ENCODE measurements at places on chromosomes 5 and 9.

GRCh38 chr9:22693156-22693555, 246.5 kb downstream of the DMRTA1 start:
- DNase-seq, result no peak

DNA sequence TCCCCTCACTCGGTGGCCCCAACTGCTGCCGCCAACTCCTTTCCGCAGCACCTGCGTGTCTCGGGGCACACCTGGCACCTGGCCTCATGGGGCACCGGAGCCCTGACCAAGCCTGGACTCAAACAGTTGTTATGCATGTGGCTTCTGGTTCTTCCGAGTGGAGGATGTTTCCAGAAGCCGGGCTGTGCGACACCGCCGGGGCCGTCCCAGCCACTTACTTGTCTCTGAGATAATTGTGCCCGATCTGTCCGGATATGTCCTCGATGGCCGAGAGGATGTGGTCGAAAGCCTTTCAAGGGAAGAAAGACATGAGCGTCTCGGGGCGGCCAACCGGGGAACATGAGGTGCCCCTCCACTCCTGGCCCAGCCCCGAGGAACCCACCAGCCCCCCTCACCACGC, 38.4 kb downstream of the EXOC3 start:
- no peak for DNase-seq

- no peak for DNase-seq
Observed at GRCh38 chr9:112620388-112620787, 97.5 kb downstream of the INIP start.

GRCh38 chr5:99441235-99441634, 512.4 kb upstream of the CHD1 start:
- no peak for DNase-seq

DNA sequence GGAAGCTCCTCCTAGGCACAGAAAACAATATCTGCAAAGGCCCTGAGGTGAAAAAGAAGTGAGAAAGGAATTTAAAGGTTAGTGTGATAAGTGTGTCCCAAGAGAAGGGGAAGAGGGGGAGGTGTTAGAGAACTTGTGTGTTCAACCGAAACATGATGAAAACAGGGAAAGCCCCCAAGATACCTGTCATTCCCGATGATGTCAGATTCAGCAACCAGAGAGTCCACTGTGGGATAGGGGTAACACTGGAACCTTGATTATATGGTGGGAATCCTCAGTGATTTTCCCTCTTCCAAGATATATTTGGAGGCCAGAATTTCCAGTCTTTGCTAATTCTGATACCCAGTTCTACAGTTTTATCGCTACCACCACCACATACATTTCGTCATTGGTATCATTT, 15.5 kb upstream of the BNC2 start:
- DNase-seq, result no peak

GRCh38 chr5:175752826-175753535, 95.1 kb downstream of the HRH2 start:
- no peak for DNase-seq

DNA sequence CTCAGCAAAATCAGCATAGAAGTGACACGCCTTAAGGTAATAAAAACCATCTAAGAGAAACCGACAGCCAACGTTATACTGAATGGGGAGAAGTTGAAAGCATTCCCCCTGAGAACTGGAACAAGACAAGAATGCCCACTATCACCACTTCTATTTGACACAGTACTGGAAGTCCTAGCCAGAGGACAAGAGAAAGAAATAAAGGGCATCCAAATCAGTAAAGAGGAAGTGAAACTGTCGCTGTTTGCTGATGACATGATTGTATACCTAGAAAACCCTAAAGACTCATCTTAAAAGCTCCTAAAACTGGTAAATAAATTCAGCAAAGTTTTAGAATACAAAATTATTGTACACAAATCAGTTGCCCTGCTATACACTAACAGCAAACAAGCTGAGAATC, 393.3 kb downstream of the KIF4B start:
- no peak for DNase-seq

DNA sequence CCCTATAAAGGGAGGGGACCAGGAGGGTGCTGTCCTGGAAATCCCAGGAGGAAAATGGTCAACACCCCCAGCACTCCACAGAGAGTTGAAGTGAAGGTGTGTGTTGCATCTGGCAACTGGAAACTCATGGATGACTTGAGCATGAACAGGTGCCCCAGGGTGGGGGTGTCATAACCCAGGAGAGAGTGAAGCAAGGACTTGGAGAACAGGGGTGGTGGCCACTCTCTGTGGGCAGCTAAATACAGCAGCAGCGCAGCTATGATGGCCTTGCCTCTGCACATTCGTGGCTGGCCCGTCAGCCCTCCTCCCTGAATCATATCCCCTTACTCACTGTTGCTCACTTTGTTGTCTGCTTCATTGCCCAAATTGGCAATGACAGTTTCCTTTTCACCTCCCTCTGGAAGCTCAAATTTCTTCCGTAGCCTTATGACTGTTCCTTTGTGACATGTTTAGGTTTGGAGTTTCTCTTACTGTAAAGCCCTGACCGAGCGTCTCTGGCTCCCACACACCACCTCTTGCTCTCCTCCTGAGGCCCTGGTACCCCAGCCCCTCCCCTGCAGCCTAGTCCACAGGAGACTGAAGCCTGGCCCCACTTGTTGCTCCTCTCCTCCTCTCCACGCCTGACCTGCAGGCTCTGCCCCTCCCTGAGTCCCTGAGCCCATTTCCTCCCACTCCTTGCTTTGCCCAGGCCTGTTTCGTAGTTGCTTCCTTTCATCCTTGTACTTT, 185.8 kb downstream of the CD180 start:
- DNase-seq, result no peak

DNA sequence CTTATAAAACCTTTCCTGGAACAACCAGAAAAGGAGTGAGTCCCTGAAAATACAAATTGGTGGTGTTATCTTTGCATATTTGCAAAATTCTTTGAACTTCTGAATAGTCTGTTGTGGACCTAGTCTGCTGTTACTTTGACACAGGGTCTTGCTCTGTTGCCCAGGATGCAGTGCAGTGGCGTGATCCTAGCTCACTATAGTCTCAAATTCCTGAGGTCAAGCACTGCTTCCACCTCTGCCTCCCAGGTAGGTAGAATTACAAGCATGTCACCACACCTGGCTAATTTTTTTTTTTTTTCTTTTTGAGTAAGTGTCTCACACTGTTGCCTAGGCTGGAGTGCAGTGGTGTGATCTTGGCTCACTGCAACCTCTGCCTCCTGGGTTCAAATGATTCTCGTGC, 43.7 kb upstream of the SPRY4 start:
- no peak for DNase-seq

DNA sequence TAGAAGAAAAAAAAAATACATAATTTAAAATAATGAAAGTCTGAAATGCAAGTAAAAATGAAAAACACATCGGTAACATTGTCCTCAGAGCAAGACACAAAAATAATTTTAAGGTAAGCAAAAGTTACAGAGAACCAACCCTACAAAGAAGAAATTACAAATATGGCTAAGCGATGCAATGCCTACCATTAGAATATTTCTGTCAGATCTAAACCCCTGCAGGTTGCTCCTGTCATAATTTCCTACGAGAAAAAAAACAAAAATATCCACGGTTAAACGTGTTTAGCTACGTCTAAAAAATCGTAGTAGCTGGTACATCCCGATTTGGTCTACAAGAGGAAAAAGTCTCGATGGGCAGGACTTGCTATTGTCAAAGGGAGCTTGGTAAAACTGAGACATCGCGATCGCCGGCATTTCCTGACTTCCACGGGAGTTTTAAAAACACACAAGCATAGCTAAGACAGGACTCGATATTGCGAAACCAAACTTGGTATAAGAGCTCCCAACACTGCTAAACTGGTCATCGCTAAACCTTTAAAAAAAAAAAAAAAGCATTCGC, 1.1 kb upstream of the ANXA2R start:
- peak; percentile 82 for DNase-seq

GRCh38 chr5:74499256-74500050, 141.1 kb downstream of the ENC1 start:
- DNase-seq, result no peak

GRCh38 chr5:34685485-34686165, 29.5 kb downstream of the RAI14 start:
- DNase-seq, result no peak
